C1 segment of cervical spinal cord (tissue), 14 donors: ENCODE measurements at places on chromosomes 7 and 10.

GRCh38 chr10:129880191-129880870, 83.7 kb downstream of the EBF3 start:
- DNase-seq = no peak

GRCh38 chr10:103746598-103746997, 108.8 kb downstream of the SH3PXD2A start:
- DNase-seq = no peak

DNA sequence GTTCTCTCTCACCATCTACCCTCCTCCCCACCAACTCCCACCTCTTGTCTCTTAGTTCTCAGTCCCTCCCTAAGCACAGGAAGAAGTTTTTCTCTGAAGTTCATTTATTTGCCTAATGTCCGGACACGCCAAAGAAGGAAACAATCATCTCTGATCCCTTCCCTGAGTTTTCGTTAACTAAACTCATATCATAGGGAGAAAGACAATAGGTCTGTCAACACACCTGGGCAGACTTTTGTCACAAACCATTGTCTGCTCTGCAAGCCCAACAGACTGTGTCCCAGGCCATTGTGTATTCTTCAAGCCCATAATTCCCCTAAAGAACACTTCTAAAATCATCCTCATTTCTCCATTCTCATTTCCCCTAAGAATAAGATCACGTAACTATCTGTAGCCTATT, 691.0 kb upstream of the MBL2 start:
- no peak for DNase-seq

DNA sequence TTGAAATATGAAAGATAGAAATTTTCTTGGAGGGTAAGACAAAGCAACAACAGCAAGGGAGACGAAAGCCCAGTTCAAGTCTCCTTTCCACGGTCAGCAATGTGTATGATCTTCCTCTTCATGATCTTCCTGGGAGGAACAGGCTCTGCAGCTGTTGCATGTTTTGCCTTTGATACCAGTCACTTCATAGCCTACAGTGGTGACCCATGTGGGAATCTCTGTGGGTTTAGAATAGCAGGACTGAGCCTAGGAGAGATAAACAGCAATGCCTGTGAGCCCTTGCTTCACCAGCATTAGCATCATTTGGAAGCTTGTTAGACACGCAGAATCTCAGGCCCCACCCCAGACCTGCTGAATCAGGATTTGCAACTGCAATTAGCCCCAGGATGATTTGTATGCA, 31.8 kb downstream of the STAMBPL1 start:
- DNase-seq = no peak

GRCh38 chr10:30839652-30840051, 192.0 kb downstream of the ZNF438 start:
- no peak for DNase-seq

DNA sequence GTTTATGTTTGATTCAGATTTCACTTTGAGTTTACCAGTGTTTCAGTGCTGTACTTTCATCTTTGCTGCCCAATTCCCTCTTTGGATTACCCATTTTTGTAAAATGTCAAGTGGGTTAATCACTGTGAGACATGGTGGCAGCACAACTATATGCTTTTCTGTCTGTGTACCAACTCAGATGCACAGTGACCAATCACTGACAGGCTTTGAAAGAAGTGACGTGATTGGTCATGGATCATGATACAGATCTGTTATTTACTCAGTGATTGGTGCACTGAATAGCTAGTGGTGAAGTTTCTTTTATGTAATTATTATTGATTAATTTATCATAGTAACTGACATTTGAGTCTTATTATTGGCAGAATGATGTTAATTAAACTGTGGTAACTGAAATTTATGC, 126.9 kb downstream of the SDK1 start:
- DNase-seq = no peak
